ENCODE measurements at places on chromosomes 2 and 18. TPM values are rescaled to one million over a fixed set of nuclear protein-coding genes. Genes with fewer than 3 reads are reported as not detected.

PELI1 gene
- total RNA-seq: 1.0 TPM

SKOR2 gene
- not detected for total RNA-seq

DLGAP1 gene
- 0.01 TPM for total RNA-seq

PROM2 gene
- 0.06 TPM for total RNA-seq

SPATA3 gene
- total RNA-seq: not detected

OSBPL1A gene
- 15.1 TPM for total RNA-seq

BCL2 gene
- 0.57 TPM for total RNA-seq

AMER3 gene
- total RNA-seq: not detected

REG3A gene
- not detected for total RNA-seq

FN1 gene
- 174 TPM for total RNA-seq

MTERF4 gene
- 25.3 TPM for total RNA-seq

CNTNAP5 gene
- not detected for total RNA-seq

SIX3 gene
- 0.58 TPM for total RNA-seq

ECEL1 gene
- 0.15 TPM for total RNA-seq

DPP4 gene
- total RNA-seq: 0.36 TPM

SRD5A2 gene
- total RNA-seq: 0.01 TPM

EFR3B gene
- 14.7 TPM for total RNA-seq

PLEK gene
- not detected for total RNA-seq

NABP1 gene
- total RNA-seq: 14.1 TPM

VRK2 gene
- total RNA-seq: 36.5 TPM

LRRC30 gene
- not detected for total RNA-seq

CYP27C1 gene
- 4.9 TPM for total RNA-seq

SLC16A14 gene
- total RNA-seq: 1.0 TPM

CXCR4 gene
- 0.28 TPM for total RNA-seq

TXNDC2 gene
- total RNA-seq: 0.10 TPM

SERPINB11 gene
- not detected for total RNA-seq

SERPINB4 gene
- total RNA-seq: 0.14 TPM

NPPC gene
- total RNA-seq: 0.21 TPM

ZNF514 gene
- total RNA-seq: 7.7 TPM

PRADC1 gene
- total RNA-seq: 26.1 TPM

RBM44 gene
- total RNA-seq: 0.15 TPM

LCLAT1 gene
- 12.9 TPM for total RNA-seq

QPCT gene
- total RNA-seq: 18.4 TPM

TUBA4B gene
- 0.35 TPM for total RNA-seq

ALKAL2 gene
- total RNA-seq: not detected

RAMP1 gene
- 0.32 TPM for total RNA-seq

POTEF gene
- total RNA-seq: not detected

CD207 gene
- total RNA-seq: not detected

NT5C1B gene
- total RNA-seq: not detected

ASB3 gene
- 13.8 TPM for total RNA-seq

IL1F10 gene
- total RNA-seq: not detected

TANC1 gene
- 8.9 TPM for total RNA-seq

POTEI gene
- total RNA-seq: not detected

RUFY4 gene
- total RNA-seq: not detected

NOSTRIN gene
- 2.1 TPM for total RNA-seq

INPP1 gene
- total RNA-seq: 24.1 TPM

ANKRD29 gene
- total RNA-seq: 9.7 TPM

GKN2 gene
- 2.4 TPM for total RNA-seq

LIMS4 gene
- 0.29 TPM for total RNA-seq

TUBB8B gene
- total RNA-seq: not detected

POTEJ gene
- total RNA-seq: not detected

SCG2 gene
- 0.88 TPM for total RNA-seq

AQP12B gene
- not detected for total RNA-seq

AGXT gene
- not detected for total RNA-seq

ZAP70 gene
- not detected for total RNA-seq

TFCP2L1 gene
- total RNA-seq: 4.9 TPM

CRYGC gene
- total RNA-seq: not detected

EFEMP1 gene
- 43.3 TPM for total RNA-seq

COLEC12 gene
- 0.08 TPM for total RNA-seq

All from A549 treated with CORT108297 at 1 μM for 4 hours (cell line).